ENCODE measurements at places on chromosomes 5 and 9. TPM values are rescaled to one million over a fixed set of nuclear protein-coding genes. Genes with fewer than 3 reads are reported as not detected.

- no peak for DNase-seq
Measured at GRCh38 chr9:15272377-15272928, 34.6 kb downstream of the TTC39B start.

GRCh38 chr9:37746448-37747270, 6.9 kb upstream of the TRMT10B start:
- DNase-seq: no peak

DNA sequence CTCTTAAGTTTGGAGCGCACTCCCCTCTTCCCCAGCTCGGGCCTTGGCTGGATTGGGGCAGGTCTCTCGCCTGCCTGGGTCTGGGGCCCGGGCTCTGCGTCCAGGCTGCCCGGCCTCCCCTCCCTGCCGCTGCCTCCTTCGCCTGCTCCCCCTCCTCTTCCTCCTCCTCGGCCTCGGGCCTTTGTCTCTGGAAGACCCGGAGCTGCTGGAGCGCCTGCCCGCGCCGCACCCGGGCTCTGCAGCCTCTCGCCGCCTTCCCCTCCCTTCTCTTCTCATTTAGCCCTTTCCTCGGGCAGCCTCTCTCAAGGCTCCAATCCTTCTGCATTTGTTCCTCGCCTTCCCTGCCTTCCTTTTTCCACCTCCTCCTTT, 218.5 kb downstream of the C9orf50 start:
- no peak for DNase-seq

- DNase-seq: no peak
Measured at GRCh38 chr9:96514108-96514799, 64.3 kb downstream of the HABP4 start.

DNA sequence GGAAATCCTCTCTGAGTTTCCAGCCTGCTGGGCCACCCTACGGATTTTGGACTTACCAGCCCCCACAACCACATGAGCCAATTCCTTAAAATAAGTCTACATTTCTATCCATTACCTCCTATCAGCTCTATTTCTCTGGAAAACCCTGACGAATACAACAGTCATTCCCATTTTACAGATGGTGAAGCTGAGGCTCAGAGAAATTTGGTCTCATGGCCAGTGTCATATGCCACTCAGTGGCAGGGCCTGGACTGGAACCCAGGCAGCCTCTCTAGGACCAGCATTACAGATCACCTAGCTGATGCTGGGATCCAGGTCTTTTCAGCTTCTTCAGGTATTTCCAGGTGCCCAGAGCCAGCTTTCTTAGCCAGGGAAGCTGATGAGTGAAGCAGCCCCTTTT, 45.0 kb upstream of the SH3PXD2B start:
- DNase-seq: peak; percentile 7

DNA sequence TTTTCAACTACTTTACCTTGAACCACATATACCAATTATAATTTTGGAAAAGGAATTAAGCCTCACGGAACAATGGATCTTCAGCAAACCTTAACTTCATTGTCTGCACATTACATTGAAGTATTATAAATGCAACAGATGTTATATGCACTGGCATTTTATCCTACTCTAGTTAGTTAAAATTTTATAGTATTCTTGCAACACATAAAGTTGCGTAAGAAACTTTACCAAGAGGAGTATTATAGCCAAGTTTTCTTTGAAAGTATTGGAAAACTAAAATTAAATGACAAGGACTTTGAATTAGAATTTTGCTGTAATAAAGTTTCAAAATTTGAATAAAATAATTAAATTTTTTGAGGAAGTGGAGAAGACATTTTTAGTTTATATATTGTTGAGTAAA, 63.4 kb upstream of the SREK1 start:
- DNase-seq: no peak

- DNase-seq: no peak
Measured at GRCh38 chr9:131691969-131692611, 47.8 kb downstream of the RAPGEF1 start.

- DNase-seq: no peak
Measured at GRCh38 chr5:31918739-31919138, 255.4 kb downstream of the GOLPH3 start.

GRCh38 chr5:51033215-51033614, 350.0 kb upstream of the ISL1 start:
- DNase-seq: no peak

GRCh38 chr5:96324708-96325107, 108.3 kb downstream of the PCSK1 start:
- DNase-seq: no peak

DNA sequence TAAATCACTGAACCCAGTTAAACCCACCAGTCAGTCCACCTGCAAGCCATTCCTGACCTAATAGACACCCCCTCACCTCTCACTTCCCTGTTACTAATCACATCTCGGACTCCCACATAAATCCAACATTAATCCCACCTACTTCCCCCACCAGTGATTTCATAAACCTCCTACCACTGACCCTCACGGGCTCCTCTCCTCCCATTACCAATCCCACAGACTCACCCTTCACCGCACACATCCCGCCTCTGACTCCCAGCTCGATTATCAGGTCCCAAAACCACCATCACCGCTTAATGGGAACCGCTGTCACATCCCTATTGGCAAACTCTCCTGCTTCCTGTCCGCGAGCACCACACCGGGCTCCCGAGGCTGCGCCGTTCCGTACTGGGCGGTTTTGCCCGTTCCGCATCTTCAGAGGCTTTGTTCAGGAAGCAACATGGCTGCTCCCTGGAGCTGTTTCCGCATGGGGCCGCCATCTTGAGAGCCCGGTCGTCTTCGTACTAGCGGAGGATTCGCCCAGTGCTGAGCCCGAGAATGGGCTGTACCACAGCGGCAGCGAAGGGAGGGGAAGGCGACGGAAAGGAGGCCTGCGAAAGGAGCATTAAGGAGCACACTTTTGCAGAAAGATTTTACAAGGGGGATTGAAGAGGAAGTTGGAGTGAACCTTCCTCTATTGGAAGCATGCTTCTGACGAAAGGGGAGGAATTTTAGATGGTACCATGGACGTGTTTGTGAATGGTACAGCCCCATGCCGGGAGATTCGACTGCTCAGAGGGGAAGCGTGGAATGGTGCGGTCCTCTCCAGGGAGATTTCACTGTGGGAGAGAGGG, at the start of gene ZNF300:
TSS of gene ZNF300 (minus strand) at position 502 of the 833 bp plus-strand sequence. CDS start 1,825 bp downstream, outside the sequence.
- DNase-seq: peak; percentile 44

- no peak for DNase-seq
Measured at GRCh38 chr5:146306838-146307237, 31.8 kb upstream of the POU4F3 start.

Gene RMI1
- total RNA-seq: 24.9 TPM

Gene OLFM1
- total RNA-seq: 0.30 TPM

Gene SAPCD2
- total RNA-seq: 40.1 TPM

Gene PCDHB7
- total RNA-seq: not detected

Gene PTRH1
- total RNA-seq: 14.4 TPM

Gene MEIKIN
- not detected for total RNA-seq

Gene DMRT3
- total RNA-seq: not detected

Gene HIGD2A
- total RNA-seq: 86.0 TPM

Gene INSL4
- not detected for total RNA-seq

Gene MAMDC4
- 13.4 TPM for total RNA-seq

Gene CTNNAL1
- total RNA-seq: 18.8 TPM

Gene FOXI1
- total RNA-seq: not detected
